ENCODE measurements at places on chromosomes 6 and 20.

DNA sequence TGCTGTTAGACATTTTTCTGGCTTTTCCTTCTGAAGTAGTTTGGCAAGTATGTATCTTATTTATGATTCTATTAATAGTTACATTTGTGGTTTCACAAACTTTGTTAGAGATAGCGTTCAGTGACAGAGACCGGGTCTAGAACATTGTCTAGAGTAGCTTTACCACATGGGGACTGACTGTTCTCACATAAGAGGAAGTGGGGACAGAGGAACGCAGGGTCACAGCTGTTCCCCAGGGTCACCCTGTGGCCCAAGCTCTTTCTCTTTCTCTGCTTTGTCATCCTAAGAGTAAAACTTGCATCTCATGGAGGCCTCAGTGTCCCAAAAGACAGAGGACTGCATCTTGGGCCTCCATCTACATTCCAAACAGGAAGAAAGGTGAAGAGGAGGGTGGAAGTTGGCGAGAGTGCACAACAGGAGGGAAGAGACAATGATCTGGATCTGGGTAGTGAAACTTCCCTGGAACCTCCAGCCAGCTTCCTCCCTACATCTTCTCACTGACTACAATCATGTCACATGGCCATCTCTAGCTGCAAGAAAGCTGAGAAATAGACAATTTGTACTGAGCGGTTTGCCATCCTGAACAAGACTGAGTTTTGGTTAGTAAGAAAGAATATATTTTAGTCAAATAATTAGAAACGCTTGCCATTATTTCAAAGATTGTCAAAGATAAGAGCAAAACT lies 645.8 kb upstream of the ARID1B start:
- no peak for DNase-seq

GRCh38 chr6:35461270-35461669 lies 6.9 kb upstream of the RPL10A start:
- DNase-seq, result no peak

- no peak for DNase-seq
Observed at GRCh38 chr20:25296094-25297093, 48.5 kb downstream of the PYGB start.

GRCh38 chr6:147633191-147633590 lies 124.7 kb downstream of the SAMD5 start:
- no peak for DNase-seq

DNA sequence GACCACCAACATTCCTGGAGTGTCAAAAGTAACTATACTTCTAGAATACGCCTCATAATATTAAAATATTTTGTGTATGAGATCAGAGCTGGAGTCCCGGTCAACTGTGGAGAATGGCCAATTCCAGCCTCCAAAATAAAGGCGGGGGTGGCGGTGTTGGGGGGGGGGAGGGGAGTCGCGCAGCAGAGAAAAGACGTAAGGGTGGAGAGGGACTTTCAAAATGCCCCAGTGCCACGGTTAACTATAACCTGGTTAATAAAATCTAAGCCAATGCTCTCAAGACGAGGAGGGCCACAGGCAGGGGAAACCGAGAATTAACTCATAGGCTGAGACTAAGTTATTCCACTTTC lies 1.3 kb downstream of the NUP153 start:
- DNase-seq, result no peak

DNA sequence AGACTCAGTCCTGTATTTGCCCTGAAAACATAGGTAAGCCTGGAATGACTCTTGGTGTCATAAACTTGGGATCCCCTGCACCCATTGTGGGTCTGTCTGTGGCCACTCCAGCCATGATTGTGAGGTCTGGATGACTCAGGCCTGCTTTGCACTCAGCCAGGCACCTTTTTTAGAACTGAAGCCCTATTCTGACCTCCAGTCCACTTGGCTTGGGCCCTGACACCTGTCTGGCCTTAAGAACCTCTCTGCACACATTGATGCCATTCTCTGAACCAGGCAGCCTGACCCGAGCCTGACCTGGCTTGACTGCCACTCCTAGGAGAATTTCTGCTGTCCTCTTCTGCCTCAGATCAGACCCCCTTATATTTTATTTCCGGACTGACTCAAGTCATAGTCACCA lies 383.7 kb downstream of the MAFB start:
- DNase-seq, result no peak

Measured in stimulated activated CD8-positive, alpha-beta memory T cell treated with anti-CD3 and anti-CD28 coated beads, Interleukin-2, amount 100 ng/mL, for 1 hour (primary cell).